Hippocampal formation (tissue), 2 donors: ENCODE measurements at places on chromosomes 12 and 14.

DNA sequence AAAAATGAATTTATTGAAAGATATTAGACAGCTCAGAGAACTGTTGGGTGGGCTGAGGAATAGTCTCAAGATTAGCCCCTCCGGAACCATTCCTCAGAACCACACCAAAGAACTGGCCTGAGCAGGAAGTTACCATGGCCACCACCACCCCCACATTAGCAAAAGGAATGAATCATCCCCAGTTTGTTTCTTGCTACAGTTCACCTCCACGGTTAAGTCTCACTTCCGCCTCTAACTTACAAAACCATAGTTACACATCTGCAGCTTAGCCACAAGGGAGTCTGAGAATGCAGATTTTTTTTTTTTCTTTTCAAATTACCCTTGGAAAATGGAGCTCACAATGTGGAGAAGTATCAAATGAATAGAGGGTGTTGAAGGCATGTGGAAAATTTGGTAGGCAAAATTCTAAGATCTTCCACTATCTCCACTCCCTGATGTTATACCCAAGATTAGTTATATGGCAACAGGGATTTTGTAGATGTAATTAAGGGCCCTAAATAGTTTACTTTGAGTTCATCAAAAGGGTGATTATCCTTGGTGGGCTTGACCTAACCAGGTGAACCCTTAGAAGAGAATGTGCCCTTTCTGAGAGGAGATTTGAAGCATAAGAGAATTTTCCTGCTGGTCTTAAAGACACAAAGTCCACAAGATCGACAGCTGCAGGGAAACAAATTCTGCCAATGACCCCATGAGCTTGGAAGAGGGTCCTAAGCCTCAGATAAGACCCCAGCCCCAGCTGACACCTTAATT, 129.8 kb upstream of the KRR1 start:
- no peak for DNase-seq

DNA sequence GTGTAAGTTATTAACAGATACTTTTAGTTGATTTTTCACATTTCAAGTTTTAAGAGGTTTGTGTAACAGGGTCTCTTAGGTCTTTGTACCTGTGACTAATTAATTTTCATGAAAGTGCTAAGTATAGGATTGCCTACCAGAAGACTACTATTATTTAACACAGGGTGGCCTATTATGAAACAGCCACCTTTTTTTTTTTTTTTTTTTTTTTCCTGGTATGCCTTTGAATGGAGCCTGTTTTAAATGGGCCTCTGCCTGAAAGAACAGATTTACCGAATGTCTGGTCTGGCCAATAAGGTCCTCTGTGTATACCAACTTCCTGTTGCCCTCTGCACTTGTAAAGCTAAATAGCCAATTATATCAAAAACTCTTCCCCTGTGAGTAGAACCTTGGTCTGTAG, 62.5 kb downstream of the SLC38A6 start:
- DNase-seq, result no peak

GRCh38 chr12:83153177-83153576, 466.5 kb downstream of the TMTC2 start:
- no peak for DNase-seq

GRCh38 chr12:66674495-66675122, 4.3 kb downstream of the GRIP1 start:
- DNase-seq, result no peak

DNA sequence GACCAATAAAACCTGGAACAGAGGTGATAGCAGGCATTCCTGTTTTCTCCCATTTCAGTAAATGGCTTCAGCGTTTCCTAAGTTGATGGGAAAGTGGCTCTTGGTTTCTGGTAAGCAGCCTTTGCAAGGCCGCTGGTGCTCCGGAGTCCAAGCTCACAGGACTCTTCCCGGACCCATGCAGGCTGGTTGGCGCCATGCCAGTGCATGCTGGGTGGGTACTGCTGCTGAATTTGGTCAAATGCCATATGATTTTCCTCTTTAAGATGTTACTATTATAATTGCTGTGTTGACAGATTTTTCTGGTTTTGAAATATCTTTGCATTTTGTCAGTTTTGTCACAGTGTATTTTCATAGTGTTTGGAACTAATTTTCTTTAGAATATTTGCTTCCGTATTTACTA, 27.7 kb downstream of the PPP2R5C start:
- DNase-seq, result no peak

GRCh38 chr12:131865180-131865875, 29.1 kb upstream of the ULK1 start:
- no peak for DNase-seq

DNA sequence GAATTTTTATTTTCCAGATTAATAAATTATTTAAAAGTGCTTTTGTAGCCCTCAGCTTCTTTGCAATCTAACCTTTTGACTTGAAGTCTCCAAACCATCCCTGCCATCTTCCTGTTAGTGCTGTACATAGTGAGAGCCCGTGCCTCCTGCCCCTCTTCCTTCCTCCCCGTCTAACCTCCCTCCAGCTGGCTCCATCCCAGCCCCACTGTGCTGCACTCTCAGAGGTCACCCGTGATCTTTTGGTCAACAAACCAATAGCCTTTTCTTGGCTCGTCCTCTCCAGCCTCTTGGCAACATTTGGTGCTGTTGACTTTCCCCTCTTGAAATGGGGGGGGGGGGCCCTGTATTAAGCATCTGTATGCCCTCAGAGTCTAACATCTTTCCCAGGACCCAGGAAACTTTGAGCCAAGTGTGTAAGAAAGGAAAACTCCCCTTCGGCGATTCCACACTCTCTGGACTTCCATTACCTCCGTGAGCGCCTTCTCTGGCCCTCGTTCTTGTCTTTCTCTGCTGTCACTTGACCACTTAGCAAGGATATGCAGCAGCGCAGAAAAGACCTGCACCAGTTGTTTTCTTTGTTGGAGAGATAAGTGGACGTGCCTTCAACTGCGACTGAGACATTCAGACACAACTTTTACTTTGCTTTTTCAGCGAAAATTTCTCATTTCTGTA, 44.1 kb downstream of the FBXW8 start:
- no peak for DNase-seq

- DNase-seq, result peak; percentile 20
These were observed 58.1 kb downstream of the PLEKHG3 start for GRCh38 chr14:64762044-64763034.
